ENCODE measurements at places on chromosomes 11 and 22.
A peak's percentile ranks its signal among the peaks of the same experiment; 100 is the strongest.

- DNase-seq, result no peak
Observed at GRCh38 chr22:41828516-41828915, 4.4 kb upstream of the SREBF2 start.

DNA sequence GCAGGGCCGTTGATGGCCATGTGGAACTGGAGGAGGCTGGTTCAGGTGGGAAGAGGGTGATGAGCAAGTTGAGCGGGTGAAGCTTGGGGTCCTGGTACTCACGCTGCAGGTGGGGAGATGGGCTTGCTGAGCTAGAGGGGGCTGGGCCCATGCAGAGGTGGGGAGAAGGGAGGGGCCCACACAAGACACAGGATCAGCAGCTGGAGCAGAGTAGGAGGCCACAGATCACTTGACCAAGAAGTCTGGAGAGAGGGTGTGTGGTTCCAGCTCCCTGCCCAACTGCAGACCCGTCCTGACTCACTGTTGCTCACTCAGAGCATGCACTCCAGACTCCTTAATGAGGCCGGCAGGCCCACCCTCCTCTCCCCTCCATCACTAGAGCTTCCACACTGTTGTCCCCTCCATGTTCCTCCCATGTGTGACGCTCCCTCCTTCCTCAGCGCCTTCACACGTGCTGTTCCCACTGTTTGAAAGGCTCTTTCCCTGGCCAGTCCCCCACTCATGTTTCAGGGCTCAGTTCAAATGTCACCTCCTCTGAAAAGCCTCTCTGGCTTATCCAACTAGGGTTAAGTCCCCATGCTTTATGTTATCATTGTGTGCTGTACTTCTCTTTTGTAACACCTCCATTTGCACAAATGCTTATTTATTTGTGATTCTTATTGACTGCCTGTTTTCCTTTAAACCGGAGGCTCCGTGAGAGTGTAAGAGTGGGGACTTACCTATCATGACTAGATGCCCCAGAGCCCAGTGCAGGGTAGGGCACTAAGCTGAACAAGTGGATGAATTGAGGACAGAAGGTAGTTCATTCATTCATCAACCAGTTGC, 2.3 kb downstream of the CCDC86 start:
- DNase-seq, result no peak

DNA sequence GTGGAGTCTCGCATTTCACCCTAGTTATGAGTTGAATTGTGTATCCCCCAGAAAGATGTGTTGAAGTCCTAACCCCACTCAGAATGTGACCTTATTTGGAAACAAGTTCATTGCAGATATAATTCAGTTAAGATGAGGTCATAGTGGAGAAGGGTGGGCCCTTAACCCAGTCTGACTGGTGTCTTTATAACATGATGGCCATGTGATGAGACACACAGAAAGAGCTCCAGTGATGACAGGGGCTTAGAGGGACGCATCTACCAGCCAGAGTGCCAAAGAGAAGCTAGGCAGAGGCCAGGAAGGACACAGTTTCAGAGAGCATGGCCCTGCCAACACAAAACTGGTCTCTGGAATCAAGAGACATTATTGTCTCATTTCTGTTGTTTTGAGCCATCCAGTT, 50.3 kb downstream of the LARGE1 start:
- no peak for DNase-seq

GRCh38 chr22:19554834-19555404, 30.7 kb upstream of the CLDN5 start:
- no peak for DNase-seq

- DNase-seq, result no peak
Observed at GRCh38 chr22:45718391-45718790, 46.8 kb downstream of the ATXN10 start.

DNA sequence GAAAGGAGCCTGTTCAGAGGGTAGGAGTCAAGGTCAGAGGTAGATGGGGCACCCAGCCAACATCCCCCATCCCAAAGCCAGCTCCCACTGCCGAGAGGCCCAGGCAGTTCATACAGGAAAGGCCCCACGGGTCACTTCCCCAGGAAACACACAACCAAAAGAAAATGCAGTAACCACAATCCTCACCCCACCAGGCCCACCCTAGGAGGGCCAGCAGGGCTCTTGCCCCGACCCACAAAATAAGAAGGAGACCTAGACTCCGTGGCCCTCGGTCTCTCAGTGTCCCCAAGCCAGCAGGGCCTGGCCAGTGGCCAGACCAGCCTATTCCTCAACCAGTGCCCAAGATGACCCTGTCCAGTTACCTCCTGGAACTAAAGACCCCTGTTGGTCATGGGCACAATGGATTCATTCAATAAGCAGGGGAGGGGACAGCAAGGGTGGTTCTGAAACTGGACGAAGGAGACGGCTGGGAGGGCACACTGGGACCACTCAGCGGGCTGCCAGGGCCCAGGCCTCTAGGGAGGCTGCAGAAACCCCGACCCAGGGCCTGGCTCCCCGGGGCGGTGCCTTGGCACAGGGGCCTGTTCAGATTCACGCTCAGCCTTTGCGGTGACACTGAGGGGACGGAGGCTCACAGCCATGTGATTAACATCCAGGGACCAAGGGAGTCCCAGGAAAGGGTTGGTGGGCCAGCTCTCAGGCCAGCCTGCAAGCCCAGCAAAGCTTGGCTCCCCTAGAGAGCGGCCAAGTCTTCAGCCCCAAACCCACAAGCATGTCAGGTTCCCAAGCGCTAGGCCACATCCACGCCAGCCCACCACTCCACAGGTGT, 5.5 kb downstream of the RAB3IL1 start:
- DNase-seq, result no peak

- DNase-seq, result no peak
Observed at GRCh38 chr11:61120706-61121191, 18.5 kb downstream of the CD5 start.

DNA sequence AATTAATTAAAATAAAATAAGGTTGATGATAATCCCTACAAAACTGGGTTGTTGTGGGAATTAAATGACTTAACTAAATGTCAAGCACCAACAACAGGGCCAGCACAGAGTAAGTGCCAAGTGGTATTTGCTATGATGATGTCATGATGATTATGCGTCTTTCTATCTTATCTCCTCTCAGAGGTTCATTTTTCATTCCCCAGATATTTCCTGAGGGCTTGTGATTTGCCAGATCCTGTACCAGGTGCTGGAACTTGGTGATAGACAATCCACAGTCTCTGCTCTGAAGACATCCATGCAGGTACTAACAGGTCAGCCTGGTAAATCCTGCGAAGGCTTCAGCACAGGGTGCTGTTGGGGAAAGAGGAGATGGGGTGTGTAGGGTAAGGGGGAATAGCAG, 8.1 kb upstream of the MYH9 start:
- DNase-seq, result no peak

GRCh38 chr11:63560506-63561180, 2.5 kb downstream of the PLAAT2 start:
- DNase-seq, result no peak

GRCh38 chr11:79417069-79417920, 23.5 kb downstream of the TENM4 start:
- DNase-seq, result no peak

DNA sequence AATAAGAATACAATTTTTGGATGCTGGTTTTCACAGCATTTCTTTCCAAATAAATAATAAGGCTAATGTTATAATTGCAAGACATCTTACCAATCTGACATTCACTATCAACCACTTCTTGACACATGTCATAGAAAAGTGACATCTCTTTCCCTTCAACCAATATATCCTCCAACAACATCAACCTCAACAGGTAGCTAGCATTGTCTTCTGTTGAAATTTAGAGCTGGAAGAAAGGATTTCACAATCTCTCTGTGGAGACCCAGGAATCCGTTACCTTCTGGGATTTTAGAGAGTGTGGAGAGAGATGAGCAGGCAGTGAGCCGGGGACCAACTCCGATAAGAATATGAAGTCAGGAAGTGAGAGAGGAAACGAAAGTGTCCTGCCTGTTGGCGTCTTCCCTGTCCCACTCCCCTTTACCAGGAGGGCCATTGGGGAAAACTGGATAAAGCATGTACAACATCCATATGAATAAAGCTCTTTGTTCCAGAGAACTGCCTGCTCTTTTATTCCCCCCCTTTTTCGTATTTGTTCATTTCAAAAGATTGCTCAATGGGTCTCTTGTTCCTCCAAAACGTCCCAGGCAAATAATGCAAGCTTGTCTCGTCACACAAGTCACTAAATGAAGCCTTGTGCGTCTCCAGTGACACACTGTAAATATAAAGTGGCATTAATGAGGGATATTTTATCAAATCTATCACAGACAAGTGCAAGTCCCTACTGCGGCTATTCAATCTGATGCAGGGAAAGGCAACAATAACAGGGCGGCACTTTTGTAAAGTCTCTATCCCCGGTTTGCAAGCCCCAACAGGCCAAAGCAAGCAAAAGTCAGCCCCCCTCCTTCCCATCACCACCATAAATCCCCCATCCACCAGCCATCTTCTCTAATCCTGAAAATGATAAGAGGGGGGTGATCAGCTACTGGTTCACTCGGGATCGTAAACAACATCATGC, 3.4 kb downstream of the CADM1 start:
- no peak for DNase-seq

DNA sequence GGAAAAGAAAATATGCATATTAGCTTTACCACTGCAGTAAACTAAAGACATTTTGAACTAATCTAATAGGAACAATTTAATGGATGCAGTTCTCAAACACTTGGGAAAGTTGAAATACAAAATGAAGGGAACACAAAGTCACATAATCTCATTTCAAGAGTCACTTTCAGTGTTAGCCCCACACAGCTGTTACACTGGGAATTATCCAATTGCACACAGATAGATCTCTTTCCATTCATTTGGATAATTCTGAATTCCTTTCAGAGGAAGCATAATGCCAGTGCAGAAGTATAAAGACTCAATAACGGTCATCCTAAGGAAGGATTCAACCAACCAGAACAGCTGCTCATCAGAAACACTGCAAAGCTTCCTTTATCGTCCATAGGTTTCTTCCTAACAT, 173.3 kb downstream of the GRIA4 start:
- no peak for DNase-seq

DNA sequence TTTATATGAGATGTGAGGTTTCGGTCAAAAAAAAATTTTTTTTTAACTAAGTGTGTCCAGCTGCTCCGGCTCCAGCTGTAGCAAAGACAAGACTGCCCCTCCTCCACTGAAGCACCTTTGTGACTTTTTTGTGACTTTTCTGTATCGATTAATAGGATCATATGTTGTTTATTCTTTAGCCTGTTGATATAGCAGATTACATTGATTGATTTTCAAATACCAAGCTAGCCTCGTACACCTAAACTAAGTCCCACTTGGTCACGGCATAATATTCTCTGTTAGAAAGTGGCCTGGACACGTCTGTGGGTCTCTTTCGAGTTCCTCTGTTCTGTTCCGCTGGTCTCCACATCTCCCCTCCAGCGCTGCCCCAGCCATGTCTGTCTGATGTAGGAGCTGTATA, 126.8 kb downstream of the IGLL1 start:
- no peak for DNase-seq

- DNase-seq, result no peak
Observed at GRCh38 chr22:27719036-27719347, 82.6 kb downstream of the MN1 start.

DNA sequence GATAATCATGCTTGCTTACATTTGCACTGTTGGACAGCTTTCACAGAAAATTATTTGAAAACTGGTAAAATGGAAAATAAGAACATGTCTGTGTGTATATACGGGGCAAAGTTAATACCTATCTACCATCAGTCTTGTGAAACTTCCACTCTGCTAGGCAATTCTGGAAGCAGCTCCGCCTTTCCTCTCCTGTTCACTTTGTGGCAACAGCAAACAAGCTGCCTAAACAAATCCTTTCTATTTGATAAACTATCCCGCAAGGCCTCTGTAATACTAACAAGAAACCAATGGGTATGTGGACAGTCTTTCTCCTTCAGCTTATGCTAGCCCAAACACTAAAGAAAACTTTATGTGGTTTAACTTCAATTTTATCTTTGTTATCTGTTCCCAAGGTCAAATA, 39.2 kb upstream of the RAPSN start:
- DNase-seq, result no peak

- no peak for DNase-seq
Observed at GRCh38 chr11:16809886-16810668, 71.6 kb downstream of the C11orf58 start.

GRCh38 chr11:61632096-61632495, 48.1 kb upstream of the DAGLA start:
- DNase-seq, result no peak

- DNase-seq, result no peak
Observed at GRCh38 chr22:41511521-41511968, 32.7 kb downstream of the POLR3H start.

DNA sequence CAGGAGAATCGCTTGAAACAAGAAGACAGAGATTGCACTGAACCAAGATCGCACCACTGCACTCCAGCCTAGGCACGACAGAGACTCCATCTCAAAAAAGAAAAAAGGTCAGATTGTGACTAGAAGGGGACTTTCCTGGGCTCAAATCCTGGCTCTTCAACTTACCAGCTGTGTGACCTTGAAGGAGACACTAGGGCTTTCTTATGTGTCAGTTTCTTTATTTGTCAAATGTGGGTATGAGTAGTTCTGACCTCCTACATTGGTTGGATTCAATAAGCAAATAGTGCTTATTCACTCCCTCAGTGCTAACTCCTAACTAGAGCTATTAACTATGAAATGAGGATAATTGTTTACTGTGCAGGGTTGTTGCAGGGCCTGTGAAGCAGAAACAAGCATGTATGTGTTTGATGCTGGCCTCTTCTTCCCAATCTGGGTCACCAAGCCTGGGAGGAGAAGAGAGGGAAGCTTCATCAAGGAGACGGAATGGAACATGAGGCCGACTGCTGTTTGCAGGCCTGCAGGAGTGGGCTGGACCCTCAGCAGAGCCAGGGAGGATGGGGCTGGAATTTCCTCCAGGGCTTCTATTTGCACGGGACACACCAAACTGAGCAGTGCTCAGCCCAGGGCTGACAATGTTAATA, 22.5 kb downstream of the RHOD start:
- DNase-seq, result no peak

DNA sequence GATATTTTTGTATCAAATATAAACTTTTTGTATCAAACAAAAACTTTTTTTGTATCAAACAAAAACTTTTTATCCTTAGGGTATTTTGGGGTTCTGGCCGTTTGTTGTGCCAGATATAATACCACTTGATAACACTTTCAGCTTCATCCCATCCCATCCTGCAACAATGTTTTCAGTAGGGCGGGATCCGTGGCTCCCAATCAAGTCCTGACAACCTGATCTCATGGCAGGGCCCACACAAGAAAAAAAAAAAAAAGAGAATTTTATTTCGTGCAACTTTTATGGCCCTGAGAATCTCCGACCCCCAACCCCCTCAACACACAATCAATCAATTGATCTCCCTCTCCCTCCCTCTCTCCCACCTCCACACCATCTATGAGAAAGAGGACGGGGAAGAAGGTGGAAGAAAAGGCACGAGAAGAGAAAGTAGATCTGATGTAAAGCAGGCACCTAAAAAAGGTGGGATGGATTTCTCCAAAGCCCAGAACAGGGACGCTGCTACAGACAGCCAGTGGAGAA, 4749.6 kb upstream of the OR11H1 start:
- DNase-seq, result no peak

GRCh38 chr22:24325105-24325757, 54.6 kb downstream of the SPECC1L start:
- DNase-seq, result peak; percentile 63

- DNase-seq, result no peak
Observed at GRCh38 chr22:40572976-40573375, 63.5 kb downstream of the MRTFA start.

GRCh38 chr22:45884201-45885062, 92.5 kb downstream of the WNT7B start:
- no peak for DNase-seq
